ENCODE measurements at places on chromosomes 7 and 10.

DNA sequence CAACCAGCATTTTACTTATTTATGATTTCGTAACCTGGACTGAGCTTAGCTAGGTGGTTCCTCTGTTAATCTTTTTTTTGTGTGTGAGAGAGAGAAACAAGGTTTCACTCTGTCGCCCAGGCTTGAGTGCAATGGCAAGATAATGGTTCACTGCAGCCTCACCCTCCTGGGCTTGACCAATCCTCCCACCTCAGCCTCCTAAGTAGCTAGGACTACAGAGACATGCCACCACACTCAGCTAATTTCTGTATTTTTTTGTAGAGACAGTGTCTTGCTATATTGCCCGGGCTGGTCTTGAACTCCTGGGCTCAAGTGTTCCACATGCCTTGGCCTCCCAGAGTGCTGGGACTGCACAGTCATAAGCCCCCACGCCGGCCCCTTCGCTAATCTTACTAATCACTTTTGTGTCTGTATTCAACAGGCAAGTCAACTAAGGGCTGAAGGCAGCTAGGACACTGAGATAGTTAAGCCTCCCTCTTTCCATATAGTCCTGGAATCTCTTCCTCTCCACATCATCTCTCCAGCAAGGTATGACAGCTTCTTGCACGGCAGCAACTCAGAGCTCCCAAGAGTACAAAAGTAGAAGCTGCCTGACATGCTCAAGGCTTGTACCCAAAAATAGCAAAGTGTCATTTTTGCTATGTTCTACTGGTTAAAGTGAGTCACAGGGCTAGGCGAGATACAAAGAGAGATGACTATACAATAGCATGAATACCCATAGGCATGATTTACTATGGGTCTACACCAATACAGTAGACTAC is 11.3 kb downstream of the KMT2C start:
- DNase-seq = no peak

- DNase-seq = no peak
Observed at GRCh38 chr10:111445667-111446066, 368.8 kb downstream of the ADRA2A start.

- DNase-seq = no peak
Observed at GRCh38 chr7:13067036-13067435, 379.6 kb downstream of the ARL4A start.

DNA sequence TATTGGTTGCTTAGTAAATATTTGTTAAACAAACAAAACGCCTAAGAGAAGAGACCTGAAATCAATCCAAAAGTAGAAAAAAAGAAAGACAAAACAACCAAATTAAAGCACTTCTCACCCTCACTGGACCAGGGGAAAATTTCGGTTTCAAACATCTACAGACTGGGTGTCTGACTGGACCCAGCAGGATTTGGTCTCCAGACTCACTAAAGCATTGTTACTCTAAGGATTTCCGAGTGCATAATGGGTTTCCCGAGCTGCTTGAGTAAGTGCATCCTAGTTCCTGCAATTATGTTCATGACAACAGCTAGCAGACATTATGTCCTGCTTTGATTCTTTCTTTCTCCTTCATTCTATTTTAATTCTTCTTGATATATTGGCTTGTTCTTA is 51.8 kb upstream of the FAM3C start:
- DNase-seq = no peak

All from heart right ventricle (tissue), 16 donors.